Midbrain (tissue), 1 donor: ENCODE measurements at places on chromosomes 7 and 10.
A peak's percentile ranks its signal among the peaks of the same experiment; 100 is the strongest.

GRCh38 chr10:125160856-125161706 lies 718 bp upstream of the CTBP2 start:
- peak; percentile 59 for DNase-seq

DNA sequence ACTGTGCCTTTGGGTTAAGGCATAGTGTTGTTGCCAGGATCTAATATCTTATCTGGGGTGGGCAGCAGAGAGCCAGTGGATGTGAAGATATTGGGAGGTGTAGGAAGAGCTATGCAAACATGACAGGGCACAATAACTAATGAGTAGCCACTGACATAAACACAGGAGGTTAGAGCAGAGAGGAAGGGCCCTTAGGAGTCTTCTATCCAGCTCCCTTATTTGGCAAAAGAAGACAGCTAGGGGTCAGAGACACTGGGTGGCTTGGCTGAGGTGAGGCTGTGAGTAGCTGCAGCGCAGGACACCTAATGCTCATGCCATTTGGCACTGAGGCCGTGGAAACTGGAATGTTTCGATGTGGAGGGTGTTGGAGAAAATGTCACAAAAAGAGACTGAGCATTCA lies 176.3 kb upstream of the TCF7L2 start:
- DNase-seq, result no peak

DNA sequence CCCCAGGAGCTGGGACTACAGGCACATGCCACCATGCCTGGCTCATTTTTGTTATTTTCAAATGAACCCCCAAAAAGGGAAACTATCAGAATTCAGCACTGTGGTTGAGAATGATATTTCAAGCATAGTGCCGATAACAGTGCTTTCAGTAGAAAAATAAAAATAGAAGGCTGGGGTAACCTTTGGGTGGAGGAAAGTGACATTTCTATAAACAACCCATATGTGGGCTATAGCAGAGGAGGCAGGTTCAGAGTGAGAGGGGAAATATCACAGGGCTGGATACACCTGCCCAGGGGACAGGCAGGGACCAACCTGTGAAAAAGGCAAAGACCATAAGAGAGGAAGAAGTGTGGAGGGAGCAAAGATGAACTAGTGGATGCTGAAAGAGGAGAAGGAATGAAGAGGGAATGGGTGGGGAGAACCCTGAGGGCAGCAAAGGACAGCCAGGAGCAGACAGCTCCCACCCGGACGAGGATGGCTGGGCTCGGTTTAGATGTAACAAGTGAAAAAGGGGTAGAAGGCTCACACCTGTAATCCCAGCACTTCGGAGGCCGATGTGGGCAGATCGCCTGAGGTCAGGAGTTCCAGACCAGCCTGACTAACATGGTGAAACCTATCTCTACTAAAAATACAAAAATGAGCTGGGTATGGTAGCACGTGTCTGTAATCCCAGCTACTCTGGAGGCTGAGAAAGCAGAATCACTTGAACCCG lies 56.5 kb downstream of the MAP3K8 start:
- no peak for DNase-seq

DNA sequence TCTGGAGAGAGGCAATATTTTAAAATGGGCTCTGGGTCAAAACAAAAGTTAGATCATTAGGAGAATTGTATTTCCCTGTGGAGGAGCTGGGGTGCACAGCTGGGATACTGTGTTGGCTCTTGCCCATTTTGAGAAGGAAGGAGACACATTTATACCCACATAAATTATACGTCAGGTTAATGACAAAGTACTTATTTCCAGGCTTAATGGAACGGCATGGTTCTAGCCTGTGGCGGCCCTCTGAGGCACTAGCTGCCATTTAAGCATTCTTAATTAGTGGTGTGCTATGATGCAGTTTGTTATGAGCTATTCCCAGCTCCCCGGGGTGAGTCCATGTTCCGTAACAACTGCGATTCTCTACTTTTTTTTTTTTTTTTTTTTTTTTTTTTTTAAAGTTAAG lies 193.5 kb downstream of the SEC23IP start:
- no peak for DNase-seq

DNA sequence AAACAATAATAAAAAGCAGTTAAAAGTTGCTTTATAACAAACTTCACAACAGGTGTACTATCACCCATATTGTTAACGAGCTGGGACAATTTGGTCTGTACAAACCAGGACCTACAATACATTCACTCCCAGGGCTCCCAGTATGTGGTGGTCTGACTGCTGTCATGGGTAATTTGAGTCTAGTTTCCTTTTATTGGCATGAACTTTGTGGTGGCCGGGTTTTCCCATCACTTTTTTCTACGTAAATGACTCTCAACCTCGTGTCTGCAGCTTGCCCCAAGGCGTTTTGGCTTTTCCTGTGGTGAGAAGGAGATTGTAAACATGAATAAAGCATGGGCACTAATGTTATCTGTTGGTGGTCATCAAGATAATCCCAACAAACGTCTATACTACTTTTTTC lies 118.7 kb upstream of the CDK6 start:
- DNase-seq, result no peak

DNA sequence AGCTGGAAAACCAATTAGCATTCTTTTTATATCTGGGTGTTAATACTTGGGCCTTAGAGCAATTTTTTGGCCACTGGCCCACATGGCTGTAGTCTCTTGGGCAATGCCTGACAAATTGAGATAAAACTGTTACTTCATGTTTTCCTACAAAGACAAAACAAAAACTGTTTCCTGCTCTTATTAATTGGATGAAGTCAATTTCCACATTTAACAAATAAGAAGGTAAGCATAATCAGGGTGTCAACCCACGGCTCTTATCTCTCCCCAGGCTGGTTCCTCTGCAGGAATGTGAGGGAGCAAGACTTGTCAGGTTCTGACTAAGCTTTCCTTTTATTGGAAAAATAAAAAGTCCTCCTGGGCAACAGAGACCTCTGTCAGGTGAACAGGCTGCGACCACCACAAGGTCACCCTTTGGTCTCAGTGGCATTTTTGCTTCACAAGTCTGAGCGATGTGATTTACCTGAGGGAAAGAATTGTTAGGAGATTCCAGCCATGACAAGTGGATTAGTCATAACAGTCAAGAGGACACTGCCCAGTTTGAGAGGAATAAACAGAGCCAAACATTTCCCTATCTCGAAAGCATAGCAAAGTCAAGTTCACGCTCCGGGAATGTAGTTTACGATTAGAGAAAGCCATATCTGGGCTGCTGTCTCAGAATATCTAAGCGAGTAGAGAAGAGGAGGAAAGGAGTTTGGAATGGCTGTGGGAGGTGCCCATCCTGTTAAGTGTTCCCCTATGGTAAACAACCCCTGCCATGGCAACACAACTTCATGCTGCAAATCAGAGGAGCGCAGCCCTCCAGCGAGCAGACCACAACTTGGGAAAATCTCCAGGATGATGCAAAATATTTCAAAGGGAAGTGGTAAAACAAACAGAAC lies 144.4 kb downstream of the TES start:
- no peak for DNase-seq
